ENCODE measurements at places on chromosomes 6 and 20. TPM values are rescaled to one million over a fixed set of nuclear protein-coding genes. Genes with fewer than 3 reads are reported as not detected.
A peak's percentile ranks its signal among the peaks of the same experiment; 100 is the strongest.

DNA sequence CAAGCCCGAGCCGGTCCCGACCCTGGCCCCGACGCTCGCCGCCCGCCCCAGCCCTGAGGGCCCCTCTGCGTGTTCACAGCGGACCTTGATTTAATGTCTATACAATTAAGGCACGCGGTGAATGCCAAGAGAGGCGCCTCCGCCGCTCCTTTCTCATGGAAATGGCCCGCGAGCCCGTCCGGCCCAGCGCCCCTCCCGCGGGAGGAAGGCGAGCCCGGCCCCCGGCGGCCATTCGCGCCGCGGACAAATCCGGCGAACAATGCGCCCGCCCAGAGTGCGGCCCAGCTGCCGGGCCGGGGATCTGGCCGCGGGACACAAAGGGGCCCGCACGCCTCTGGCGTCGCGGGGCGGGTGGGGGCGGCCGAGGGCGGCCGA, 37.5 kb downstream of the YTHDF1 start:
- peaks cover 65% of the 10 kb centered on the region for H3K27me3 ChIP-seq
- no peak for DNase-seq
- H3K4me1 ChIP-seq = peaks cover 5% of the 10 kb centered on the region
- H3K4me3 ChIP-seq = no peak overlapping the region

DNA sequence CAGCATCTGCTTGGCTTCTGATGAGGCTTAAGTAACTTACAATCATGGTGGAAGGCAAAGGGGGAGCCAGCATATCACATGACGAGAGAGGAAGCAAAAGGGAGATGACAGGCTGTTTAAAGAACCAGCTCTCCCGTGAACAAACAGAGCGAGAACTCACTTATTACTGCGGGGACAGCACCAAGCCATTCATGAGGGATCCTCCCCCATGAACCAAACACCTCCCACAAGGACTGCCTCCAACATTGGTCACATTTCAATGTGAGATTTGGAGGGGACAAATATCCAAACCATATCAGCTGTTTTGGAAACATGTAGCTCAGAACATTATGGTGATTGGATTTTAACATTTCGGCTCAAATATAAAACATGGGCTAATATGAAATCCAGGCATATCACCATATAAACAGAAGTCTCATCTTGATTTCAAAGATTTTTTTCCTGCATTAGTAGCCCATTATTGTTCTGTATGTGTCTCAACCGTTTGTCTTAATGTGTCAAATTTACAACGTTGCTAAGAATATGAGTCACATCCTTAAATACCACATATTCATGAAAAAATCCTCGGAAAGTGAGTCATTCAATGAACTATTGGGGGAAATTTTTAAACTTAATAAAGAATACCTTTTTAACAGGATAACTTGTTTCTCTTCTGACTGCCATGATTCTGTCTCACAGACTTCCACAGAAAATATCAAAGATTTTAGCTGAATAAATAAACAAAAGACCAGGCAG, 894.3 kb downstream of the TFAP2A start:
- peaks cover 2% of the 10 kb centered on the region for H3K27me3 ChIP-seq
- no peak overlapping the region for H3K4me3 ChIP-seq
- H3K27ac ChIP-seq = no peak overlapping the region
- no peaks in the 10 kb centered on the region for H3K36me3 ChIP-seq

- H3K27ac ChIP-seq = no peak overlapping the region
- no peak overlapping the region for H3K4me3 ChIP-seq
- peaks cover 45% of the 10 kb centered on the region for H3K27me3 ChIP-seq
- no peak for DNase-seq
Observed at GRCh38 chr20:23869520-23869919, 10.0 kb downstream of the CST5 start.

GRCh38 chr20:35009665-35010328, 54.1 kb downstream of the MYH7B start:
- H3K36me3 ChIP-seq = peaks cover 92% of the 10 kb centered on the region
- peak overlapping the region; percentile 13 for H3K27ac ChIP-seq
- DNase-seq = no peak
- H3K4me1 ChIP-seq = no peaks in the 10 kb centered on the region
- no peak overlapping the region for H3K4me3 ChIP-seq

DNA sequence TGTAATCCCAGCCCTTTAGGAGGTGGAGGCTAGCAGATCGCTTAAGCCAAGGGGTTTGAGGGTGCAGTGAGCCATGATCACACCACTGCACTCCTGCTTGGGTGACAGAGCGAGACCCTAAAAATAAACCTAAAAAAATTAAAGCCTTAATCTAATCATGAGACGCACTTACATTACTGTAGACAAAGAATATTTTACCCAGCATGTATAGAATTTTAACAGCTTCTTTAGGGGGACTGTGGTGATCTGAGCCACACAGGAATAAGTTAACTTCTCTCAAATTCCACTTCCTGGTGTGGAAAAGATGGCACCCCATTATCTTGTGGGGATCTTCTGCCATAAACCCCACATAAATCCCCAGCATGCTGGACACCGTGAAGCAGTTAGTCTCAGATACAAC, 2.3 kb upstream of the OOEP start:
- H3K36me3 ChIP-seq = peaks cover 4% of the 10 kb centered on the region
- DNase-seq = no peak
- no peak overlapping the region for H3K4me3 ChIP-seq

DNA sequence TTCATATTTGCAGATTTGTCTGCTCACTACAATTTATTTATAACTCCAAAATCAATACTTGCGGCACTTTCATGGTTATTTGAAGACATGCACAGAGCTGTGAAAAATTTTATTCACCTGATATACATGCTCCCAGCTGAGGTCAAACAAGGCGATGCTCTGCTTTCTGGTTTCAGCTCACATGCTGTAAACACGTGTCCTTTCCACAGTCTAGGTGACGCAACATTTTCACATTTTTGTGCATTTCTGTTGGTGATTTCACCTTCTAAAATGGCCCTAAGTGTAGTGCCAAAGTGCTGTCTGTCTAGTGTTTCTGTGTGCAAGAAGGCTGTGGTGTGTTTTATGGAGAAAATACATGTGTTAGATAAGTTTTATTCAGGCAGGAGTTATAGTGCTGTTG, 650.5 kb downstream of the RNF144B start:
- no peak for DNase-seq
- no peak overlapping the region for H3K4me3 ChIP-seq
- H3K4me1 ChIP-seq = no peaks in the 10 kb centered on the region

DNA sequence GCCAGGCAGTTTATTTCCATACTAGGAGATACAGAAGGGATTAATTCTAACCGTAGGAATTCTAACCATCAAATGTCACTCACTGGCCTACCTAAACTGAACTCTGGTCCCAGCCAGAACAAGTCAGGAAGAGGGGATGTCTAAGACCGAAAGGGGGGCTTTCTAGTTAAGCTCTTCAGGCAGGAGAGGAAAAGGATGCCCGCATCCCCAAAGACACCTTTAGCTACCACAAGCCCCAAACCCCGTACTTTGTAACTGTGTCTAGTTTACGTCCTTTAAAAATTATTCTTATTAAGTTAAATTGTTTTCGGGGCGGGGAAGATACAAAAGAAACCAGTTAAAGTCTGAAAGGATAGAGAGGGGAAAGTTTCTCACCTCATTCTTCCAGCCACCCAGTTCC, 1.2 kb upstream of the ZNF76 start:
- peak overlapping the region; percentile 99 for H3K27ac ChIP-seq
- H3K27me3 ChIP-seq = no peaks in the 10 kb centered on the region
- H3K4me1 ChIP-seq = peaks cover 25% of the 10 kb centered on the region
- H3K4me3 ChIP-seq = peak overlapping the region; percentile 99
- H3K36me3 ChIP-seq = no peaks in the 10 kb centered on the region

DNA sequence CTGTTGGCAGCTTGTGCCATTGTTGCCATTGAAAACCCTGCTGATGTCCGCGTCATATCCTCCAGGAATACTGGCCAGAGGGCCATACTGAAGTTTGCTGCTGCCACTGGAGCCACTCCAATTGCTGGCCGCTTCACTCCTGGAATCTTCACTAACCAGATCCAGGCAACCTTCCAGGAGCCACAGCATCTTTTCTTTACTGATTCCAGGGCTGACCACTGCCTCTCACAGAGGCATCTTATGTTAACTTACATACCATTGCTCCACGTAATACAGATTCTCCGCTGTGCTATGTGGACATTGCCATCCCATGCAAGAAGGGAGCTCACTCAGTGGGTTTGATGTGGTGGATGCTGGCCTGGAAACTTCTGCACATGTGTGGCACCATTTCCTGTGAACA, 221.8 kb upstream of the FAM83B start:
- no peaks in the 10 kb centered on the region for H3K4me1 ChIP-seq
- no peaks in the 10 kb centered on the region for H3K27me3 ChIP-seq
- no peak overlapping the region for H3K27ac ChIP-seq
- DNase-seq = no peak
- H3K36me3 ChIP-seq = no peaks in the 10 kb centered on the region
- H3K4me3 ChIP-seq = no peak overlapping the region

GRCh38 chr6:24273096-24273870, 84.6 kb downstream of the DCDC2 start:
- H3K27me3 ChIP-seq = peaks cover 2% of the 10 kb centered on the region
- no peak overlapping the region for H3K27ac ChIP-seq
- no peak overlapping the region for H3K4me3 ChIP-seq
- no peaks in the 10 kb centered on the region for H3K36me3 ChIP-seq
- H3K4me1 ChIP-seq = no peaks in the 10 kb centered on the region

- H3K36me3 ChIP-seq = peaks cover 11% of the 10 kb centered on the region
- H3K27me3 ChIP-seq = peaks cover 58% of the 10 kb centered on the region
- no peak for DNase-seq
- peaks cover 32% of the 10 kb centered on the region for H3K4me1 ChIP-seq
- H3K27ac ChIP-seq = no peak overlapping the region
Observed at GRCh38 chr6:108120311-108120710, 45.5 kb upstream of the NR2E1 start.

- peaks cover 20% of the 10 kb centered on the region for H3K4me1 ChIP-seq
- H3K27me3 ChIP-seq = no peaks in the 10 kb centered on the region
- no peak overlapping the region for H3K4me3 ChIP-seq
Observed at GRCh38 chr6:52356017-52356416, 5.9 kb upstream of the PAQR8 start.

DNA sequence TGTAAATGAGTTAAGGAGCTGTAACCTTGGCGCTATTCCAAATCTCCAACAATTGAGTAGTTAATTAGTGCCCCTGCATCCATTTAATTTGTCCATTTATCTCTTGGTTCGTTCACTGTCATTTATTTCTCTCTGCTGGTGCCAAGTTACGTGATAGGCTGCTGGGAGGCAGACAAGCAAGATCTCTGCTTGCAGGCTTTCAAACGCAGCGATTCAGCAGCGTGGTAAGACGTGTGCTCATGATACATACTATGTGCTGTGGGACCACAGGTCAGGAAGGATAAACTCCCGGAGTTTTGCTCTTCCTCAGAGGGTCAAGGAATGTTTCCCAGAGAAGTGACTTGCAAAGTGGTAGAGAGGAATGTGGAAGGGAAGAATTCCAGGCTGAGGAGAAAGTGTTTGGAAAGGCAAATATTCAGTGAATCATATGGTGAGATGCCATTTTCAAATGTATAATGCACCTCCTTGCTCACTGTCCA, 46.4 kb downstream of the UTRN start:
- H3K4me1 ChIP-seq = peaks cover 44% of the 10 kb centered on the region
- H3K4me3 ChIP-seq = no peak overlapping the region
- H3K36me3 ChIP-seq = no peaks in the 10 kb centered on the region
- DNase-seq = no peak

DNA sequence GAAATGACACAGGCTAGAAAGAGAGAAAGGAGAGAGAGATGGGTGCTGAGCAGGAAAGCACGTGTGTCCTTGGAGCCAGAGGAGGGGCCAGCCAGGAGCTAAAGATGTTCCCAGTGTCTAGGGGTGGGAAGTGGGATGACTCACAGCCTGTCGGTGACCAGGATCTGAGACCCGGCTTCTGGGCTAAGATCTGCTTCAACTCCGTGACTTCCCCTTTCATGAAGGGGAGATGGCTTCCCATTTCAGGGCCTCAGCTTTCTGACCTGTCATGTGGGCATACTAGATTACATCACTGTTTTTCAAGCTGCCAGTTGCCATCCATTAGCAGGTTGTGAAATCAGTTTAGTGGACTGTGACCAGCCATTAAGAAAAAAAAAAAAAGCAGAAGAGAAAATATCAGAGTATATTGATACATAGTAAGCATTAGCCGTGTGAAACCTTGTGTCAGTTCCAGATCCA, 5.4 kb downstream of the TGM3 start:
- DNase-seq = no peak
- no peak overlapping the region for H3K4me3 ChIP-seq
- H3K36me3 ChIP-seq = no peaks in the 10 kb centered on the region
- H3K4me1 ChIP-seq = peaks cover 10% of the 10 kb centered on the region

DNA sequence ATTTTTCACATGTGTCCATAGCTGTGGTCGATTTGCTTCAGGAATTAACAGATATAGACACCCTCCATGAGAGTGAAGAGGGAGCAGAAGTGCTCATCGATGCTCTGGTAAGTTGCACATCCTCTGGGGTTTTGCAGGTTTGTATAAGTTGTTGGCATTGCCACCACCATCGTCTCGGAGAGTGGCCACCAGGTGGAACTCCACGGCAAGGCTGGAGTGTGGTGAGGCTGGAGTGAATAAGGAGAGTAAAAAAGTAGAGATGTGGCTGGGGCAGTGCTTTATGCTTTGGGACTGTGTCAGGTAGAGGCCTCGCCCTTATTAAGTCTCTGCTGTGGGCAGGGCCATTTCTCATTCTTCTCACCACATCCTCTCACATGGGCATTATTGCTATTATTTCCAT, 63.7 kb downstream of the CTNNBL1 start:
- no peak overlapping the region for H3K27ac ChIP-seq
- no peaks in the 10 kb centered on the region for H3K27me3 ChIP-seq
- no peak overlapping the region for H3K4me3 ChIP-seq
- peaks cover 17% of the 10 kb centered on the region for H3K36me3 ChIP-seq
- no peak for DNase-seq

DNA sequence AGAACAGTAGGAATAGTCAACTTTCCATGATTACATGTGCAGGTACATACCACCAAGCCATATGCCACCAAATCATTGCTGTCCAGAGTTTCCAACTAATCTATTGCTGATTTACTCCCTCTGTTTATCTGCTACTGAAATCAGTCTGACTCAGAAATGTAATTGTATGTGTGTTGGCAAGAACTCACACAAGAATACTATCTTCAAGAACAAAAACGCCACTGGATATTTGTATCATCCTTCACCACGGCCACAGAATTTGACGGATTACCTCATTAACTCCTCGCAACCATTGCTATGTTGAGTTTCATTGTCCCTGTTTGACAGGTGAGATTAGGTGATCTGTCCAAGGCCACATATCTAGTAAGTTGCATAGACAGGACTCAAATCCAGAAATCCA, 159.2 kb downstream of the GMPR start:
- peaks cover 18% of the 10 kb centered on the region for H3K36me3 ChIP-seq
- DNase-seq = no peak
- peaks cover 2% of the 10 kb centered on the region for H3K4me1 ChIP-seq
- no peaks in the 10 kb centered on the region for H3K27me3 ChIP-seq
- H3K27ac ChIP-seq = no peak overlapping the region

The KHDC1 gene
- 0.69 TPM for total RNA-seq

The HLA-G gene
- 1.4 TPM for total RNA-seq

The SAMD5 gene
- total RNA-seq = not detected

The NR2E1 gene
- not detected for total RNA-seq

The LY6G5B gene
- 44.1 TPM for total RNA-seq

The CAGE1 gene
- total RNA-seq = 0.63 TPM

The SPTLC3 gene
- total RNA-seq = 0.71 TPM
